ENCODE measurements at places on chromosomes 4 and X.

- no peak for DNase-seq
Observed at GRCh38 chr4:158894826-158895225, 126.0 kb downstream of the FNIP2 start.

- no peak for DNase-seq
Observed at GRCh38 chr4:121148000-121148399, 16.1 kb downstream of the TNIP3 start.

- DNase-seq, result no peak
Observed at GRCh38 chrX:85996555-85996954, 50.8 kb downstream of the CHM start.

DNA sequence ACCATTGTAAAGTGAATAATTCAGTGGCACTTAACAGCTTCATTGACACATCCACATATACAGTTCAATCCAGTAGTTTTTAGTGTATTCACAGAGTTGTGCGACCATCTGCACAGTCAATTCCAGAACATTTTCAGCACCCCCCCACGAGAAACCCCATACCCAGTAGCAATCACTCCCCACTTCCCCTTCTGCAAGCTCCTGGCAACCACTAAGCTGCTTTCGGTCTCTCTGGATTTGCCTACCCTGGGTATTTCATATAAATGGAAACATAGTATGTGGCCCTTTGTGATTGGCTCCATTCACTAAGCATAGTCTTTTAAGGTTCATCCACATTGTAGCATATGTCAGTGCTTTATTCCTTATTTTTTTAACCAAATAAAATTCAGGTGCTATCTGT, 10.0 kb downstream of the MSL3 start:
- no peak for DNase-seq

DNA sequence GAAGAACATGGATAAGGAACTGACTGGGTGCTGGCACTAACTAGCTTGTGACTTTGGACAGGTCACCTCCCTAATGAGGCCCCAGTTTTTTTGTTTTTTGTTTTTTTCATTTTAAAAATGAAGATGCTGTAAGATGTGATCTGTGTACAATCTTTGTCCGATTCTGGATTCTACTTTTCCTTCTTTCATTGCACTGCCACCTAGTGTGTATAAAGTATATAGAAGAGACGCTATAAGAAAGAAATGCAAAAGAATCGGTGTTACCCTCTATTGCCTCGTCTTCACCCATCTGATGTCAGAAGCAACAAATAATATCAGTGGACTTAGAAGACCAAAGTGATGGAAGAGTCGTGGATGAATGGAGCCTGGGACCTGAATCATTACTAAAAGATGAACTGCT, 58.6 kb upstream of the P2RY10 start:
- no peak for DNase-seq

DNA sequence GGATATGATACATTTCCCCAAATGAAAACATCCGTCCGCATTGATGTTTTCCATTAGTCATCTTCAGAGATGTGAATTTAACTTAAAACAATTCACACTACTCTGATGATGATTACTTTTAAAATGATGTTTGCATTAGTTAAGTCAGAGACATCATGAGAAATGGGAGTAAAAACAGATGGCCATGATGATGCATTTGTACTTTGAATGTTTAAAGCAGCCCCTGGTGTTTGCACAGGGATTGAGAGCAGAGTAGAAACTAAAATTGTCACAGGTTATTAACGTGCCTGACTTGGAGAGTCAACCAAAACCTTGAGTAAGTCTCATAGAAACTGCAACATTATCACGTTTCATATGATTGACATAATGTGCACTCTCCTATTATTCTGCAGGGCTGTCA, 117.2 kb downstream of the CFAP299 start:
- no peak for DNase-seq

GRCh38 chrX:6783912-6784311, 249.0 kb upstream of the VCX3A start:
- DNase-seq, result no peak

DNA sequence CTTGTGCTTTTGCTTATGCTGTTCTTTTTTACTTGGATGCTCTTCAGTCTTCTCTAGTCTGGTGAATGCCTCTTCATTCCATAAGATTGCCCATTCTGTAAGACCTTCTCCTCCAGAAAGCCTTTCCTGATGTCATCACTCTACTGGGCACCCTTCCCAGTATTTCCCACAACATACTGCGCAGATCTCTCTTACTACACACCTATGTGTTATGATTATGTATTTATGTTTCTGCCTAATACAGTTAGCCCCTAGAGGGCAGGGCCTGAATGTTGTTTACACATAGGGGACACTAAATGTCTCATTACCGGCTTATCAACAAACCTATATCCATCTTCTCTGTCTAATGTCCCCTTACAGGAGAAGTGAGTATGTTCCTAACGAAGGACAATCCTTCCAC, 21.1 kb downstream of the AIFM1 start:
- no peak for DNase-seq

GRCh38 chr4:28792917-28793597, 1927.1 kb upstream of the PCDH7 start:
- DNase-seq, result no peak

DNA sequence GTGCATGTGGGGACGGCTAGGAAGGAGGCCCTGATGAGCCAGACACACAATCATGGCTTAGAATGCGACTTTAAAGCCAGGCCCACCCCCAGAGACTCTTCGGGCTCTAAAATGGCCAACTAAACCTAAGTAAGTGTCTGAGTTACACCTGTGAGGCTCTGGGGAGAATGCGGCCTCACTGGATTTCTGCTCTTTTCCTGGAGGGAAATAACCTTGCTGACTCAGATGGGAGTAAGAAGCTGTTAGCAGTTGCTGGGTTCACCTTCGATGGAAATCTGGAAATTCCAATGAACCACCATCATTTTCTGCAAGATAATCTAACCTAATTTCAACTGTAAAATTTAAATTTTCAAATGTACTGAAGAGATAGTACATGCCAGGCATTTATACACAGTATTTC, 97.6 kb upstream of the MAML3 start:
- no peak for DNase-seq

DNA sequence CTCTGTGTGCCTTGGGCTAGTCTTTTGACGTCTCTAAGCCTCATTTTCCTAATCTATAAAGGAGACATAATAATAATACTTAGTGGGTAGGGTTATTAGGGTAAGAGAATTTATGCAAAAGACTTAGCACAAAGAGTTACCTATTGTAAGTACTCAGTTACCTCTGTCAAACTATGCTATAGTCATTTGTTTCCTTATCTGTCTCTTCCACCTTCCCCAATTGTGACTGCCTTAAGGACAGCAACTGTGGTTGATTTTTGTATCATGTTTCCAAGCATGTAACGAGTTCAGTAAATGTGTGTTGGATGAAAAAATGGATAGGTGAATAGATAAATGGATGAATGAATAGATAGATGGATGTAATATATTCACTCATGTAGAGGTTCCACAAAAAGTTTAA, 48.1 kb downstream of the WDR19 start:
- no peak for DNase-seq

GRCh38 chrX:9943420-9943819, 23.7 kb upstream of the CLDN34 start:
- no peak for DNase-seq

DNA sequence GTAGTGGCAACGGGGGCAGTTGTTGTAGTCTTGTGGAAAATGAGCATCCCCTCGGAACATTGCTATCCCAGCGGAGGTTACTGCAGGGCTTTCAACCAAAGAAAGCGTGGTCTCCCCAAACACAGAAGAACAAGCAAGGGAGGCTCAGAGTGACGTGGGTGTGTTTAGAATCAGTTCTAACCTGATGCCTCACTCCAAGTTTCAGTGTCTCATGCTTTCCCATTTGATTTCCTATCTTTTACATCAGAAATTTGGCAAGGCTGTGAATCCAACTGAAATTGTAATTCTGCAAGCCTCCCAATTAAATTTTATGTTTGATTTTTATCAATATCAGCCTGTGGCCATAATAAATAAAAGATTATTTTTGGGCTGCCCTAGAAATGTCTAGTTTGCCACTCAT, 156.1 kb upstream of the LNX1 start:
- no peak for DNase-seq

DNA sequence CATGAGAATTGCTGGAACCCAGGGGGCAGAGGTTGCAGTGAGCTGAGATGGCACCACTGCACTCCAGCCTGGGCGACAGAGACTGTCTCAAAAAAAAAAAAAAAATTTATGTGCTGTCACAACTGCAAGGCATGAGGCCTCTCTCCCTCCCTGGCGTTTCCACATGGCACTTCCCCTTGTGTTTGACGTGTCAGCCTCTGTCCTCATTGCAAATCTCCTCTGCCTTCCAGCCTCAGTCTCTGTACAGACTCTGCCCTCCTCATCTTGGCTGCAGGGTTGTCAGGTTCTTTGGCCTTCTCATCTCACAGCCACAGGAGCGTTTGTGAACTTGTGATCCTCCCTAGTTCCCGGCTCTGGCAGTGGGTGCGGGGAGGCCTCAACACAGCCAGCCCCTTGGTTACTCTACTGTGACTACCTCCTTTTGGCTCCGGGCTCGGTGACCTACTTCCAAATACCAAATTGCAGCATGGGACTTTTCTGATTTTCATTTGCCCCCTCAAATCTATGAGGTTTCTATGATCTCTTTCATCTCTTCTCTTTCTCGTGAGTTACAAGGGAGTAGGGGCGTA, 250.0 kb downstream of the CBR4 start:
- no peak for DNase-seq

DNA sequence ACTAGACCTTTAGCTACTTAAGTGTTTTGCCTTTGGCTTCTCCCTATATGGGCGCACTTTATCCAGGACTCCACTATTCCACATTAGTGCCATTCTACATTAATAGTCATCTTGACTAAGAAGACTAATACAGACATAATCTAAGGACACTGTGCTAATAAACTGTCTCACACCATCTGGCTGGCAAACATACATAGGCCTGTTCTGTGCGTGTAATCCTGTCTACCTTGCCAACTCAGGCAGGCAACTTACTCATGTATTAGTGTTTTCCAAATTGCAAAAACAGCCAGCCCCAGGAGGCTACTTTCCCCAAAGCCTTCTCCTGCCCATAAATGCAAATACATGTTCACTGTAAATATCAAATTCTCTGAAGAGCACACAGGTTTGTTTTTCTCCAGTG, 587.3 kb downstream of the TMA16 start:
- no peak for DNase-seq

DNA sequence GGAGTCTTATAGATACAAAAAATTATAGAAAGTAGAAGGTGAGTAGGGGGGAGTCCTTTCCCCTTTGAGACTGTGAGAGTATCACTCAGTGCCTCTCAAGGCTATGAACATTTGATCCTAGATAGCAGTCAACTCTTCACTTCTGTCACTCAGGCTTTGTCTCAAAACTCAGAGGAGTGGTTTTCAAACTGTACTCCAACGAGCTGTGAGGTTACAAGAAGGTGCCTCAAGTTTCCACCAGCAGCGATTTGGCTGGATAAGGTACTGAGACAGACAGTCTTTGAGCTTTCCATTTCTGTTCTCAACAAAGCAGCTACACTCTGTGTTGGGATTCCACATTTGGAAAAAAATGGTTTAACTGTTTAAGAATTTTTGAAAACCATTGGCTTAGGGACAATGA, 48.0 kb upstream of the NDST3 start:
- DNase-seq, result no peak

DNA sequence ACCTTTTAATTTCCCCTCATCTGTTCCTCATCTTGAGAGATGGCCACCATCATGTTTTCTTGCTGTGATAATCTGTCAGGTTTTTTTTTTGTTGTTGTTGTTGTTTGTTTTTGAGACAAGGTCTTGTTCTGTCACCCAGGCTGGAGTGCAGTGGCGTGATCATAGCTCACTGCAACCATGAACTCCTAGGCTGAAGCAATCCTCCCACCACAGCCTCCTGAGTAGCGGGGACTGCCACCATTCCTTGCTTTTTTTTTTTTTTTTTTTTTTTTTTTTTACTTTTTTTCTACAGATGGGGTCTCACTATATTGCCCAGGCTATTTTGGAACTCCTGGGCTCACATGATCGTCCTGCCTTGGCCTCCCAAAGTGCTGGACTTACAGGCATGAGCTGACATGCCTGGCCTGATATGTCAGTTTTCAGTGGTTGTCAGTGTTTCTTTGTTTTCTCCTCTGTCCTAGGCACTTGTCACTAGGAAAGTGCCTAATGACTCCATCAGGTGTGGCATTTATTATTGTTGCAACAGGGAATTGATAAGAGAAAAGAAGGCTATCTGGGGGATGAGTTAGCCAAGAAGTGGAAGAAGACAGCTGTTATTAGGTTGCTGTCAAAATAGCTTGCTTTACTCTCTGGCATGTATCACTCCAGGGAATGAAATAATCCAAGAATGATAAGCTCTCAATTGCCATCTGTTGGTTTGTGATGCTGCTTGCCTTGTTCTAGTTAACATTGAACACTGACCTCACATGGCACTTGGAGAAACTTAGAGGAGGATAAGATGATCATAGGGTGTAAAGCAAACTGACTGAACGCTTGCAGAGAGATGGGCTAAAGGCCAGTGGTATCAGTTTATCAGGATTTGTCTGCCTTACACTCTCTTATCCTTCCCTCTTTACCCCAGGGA, 41.7 kb downstream of the TMEM164 start:
- no peak for DNase-seq

DNA sequence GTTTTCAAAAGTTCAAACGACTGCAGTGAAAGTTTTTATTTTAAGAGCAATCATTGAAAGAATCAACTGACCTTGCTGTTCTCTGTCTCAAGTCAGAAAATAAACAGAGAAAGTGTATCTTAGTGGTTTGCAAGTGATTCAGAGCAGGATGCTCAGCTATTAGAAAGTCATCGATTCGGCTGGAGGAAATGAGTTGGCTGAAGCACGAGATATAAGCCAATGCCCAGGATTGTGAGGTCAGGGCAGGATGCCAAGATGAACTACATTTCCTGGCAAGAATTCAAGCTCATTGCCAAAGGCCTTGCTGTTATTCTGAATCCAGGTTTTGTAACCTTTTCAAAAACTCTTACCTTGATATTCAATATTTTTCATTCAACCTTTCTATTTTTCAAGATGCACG, 541.4 kb upstream of the BOD1L1 start:
- DNase-seq, result no peak

- no peak for DNase-seq
Observed at GRCh38 chr4:123577225-123577906, 180.8 kb downstream of the SPRY1 start.

- no peak for DNase-seq
Observed at GRCh38 chrX:17078031-17078720, 131.7 kb downstream of the REPS2 start.

- no peak for DNase-seq
Observed at GRCh38 chr4:158208963-158209640, 1.2 kb upstream of the TMEM144 start.

DNA sequence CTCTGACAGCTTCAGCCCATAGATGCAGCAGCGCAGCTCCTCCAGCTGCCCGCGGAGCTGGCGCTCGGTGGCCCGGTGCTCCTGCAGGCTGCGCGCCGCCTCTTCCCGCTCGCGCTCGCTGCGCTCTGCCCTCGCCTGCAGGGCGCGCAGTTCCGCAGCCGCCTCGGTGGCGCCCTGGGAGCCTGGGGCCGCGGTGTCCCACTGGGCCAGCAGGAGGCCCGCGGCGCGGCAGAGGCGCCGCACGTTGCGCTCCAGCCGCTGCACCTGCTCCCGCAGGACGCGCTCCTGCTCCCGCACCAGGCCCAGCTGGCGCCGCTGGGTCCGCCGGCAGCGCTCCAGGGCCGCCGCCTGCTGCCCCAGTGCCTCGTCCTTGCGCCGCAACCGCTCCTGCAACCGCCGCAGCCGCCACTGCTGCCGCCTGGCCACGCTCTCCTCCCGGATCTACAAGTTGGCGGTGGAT, 10.1 kb downstream of the C4orf50 start:
- no peak for DNase-seq

- no peak for DNase-seq
Observed at GRCh38 chr4:140149846-140150635, 3.9 kb downstream of the MAML3 start.

GRCh38 chrX:40174001-40174853, 76.5 kb upstream of the BCOR start:
- no peak for DNase-seq

- DNase-seq, result no peak
Observed at GRCh38 chrX:12060489-12061260, 77.6 kb upstream of the FRMPD4 start.

Measured in activated CD8-positive, alpha-beta memory T cell treated with anti-CD3 and anti-CD28 coated beads for 48 hours (primary cell).